ENCODE measurements at places on chromosomes 5 and 9. TPM values are rescaled to one million over a fixed set of nuclear protein-coding genes. Genes with fewer than 3 reads are reported as not detected.

Gene DNAJC21
- total RNA-seq, result 33.2 TPM

Gene OLFML2A
- total RNA-seq, result 28.8 TPM

Gene DNLZ
- total RNA-seq, result 14.6 TPM

Gene CORO2A
- total RNA-seq, result 0.33 TPM

Gene NTNG2
- total RNA-seq, result 2.0 TPM

Gene OBP2A
- not detected for total RNA-seq

Gene SETX
- 72.1 TPM for total RNA-seq

Gene PPP3R2
- total RNA-seq, result not detected

Gene RBM18
- total RNA-seq, result 8.9 TPM

Gene TMEM252
- total RNA-seq, result not detected

Gene NOXA1
- total RNA-seq, result 0.73 TPM

Gene KCNT1
- not detected for total RNA-seq

Gene CRHBP
- 3.5 TPM for total RNA-seq

Gene FOXD4L5
- 0.15 TPM for total RNA-seq

Gene S1PR3
- total RNA-seq, result 12.8 TPM

Gene LCN2
- total RNA-seq, result not detected

Gene CCNI2
- not detected for total RNA-seq

Gene MAMDC4
- 1.3 TPM for total RNA-seq

Gene TMC1
- total RNA-seq, result not detected

Gene SMIM33
- total RNA-seq, result not detected

Gene IL9
- total RNA-seq, result not detected

Gene PCDHA1
- not detected for total RNA-seq

Gene CBY3
- not detected for total RNA-seq

Gene PGM5
- total RNA-seq, result 88.8 TPM

Gene TMEM174
- total RNA-seq, result not detected

Gene ATP6V1G1
- total RNA-seq, result 106 TPM

Gene FSD1L
- total RNA-seq, result 10.3 TPM

Gene FGF10
- 7.3 TPM for total RNA-seq

Gene GPR151
- not detected for total RNA-seq

Gene CARTPT
- not detected for total RNA-seq

Gene FOXD4
- total RNA-seq, result 0.17 TPM

Gene GRIA1
- total RNA-seq, result 0.50 TPM

Gene ARRDC3
- 90.8 TPM for total RNA-seq

Gene ADAMTS2
- total RNA-seq, result 76.6 TPM

Gene NSG2
- total RNA-seq, result not detected

Gene BTNL8
- not detected for total RNA-seq
